ENCODE measurements at places on chromosomes 5 and 9.

DNA sequence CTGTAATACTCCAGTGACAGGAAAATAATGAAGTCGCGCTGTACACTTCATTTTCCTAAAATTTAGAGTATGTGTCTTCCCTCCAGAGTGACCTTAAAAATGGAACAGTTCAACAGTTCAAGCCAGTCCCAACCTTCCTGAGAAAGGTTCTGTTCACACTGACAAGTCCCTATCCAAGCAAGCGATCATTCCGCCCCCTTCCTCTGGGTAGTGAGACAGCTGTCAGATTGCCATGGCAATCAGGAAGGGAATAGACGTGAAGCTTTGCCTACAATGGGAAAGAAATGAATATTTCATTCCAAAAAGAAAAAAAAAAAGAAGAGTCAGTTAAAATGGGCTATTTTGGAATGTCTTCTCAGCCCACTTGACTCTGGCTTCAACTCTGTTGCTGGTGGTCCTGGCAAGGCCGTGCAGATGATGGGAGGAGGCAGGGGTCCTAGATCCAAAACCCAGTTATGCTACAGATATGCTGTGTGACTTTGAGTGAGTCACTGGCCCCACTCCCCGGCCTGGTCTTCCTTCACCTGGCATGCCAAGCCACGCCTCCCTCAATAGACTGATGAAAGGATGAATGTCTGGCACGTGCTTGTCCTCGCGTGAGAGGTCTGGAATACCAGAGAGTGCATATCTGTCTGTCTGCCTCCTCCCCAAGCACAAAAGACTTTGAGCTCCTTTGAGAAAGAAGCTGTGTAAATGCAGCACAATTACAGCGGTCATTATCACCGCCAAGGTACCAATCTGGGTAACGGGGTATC lies 165.8 kb upstream of the WWC1 start:
- no peak for DNase-seq

- DNase-seq, result no peak
Measured at GRCh38 chr5:71695071-71695470, 24.0 kb upstream of the CARTPT start.

DNA sequence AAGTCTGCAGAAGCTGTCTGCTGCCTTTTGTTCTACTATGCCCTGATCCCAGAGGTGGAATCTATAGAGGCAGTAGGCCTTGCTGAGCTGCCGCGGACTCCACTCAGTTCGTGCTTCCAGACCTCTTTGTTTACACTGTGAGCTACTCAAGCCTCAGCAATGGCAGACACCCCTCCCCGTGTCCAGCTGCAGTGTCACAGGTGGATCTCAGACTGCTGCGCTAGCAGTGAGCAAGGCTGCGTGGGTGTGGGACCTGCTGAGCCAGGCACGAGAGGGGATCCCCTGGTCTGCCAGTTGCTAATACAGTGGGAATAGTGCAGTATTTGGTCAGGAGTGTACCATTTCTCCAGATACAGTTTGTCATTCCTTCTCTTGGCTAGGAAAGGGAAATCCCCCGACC lies 99.6 kb downstream of the SLCO4C1 start:
- no peak for DNase-seq

- no peak for DNase-seq
Measured at GRCh38 chr5:62596096-62596495, 17.5 kb downstream of the LRRC70 start.

GRCh38 chr5:73625944-73626811 lies at the start of gene ARHGEF28:
Gene ARHGEF28, plus strand, starts transcription at chr5:73626196. Its CDS starts 58,656 bp downstream, at chr5:73684852.
- DNase-seq, result peak; percentile 2
